ENCODE measurements at places on chromosomes 11 and 22.

GRCh38 chr11:40219401-40219800, 1240.1 kb downstream of the LRRC4C start:
- DNase-seq: no peak

- no peak for DNase-seq
Observed at GRCh38 chr11:85809191-85809590, 1.8 kb downstream of the SYTL2 start.

GRCh38 chr11:9605742-9606141, 32.3 kb downstream of the WEE1 start:
- DNase-seq: no peak

DNA sequence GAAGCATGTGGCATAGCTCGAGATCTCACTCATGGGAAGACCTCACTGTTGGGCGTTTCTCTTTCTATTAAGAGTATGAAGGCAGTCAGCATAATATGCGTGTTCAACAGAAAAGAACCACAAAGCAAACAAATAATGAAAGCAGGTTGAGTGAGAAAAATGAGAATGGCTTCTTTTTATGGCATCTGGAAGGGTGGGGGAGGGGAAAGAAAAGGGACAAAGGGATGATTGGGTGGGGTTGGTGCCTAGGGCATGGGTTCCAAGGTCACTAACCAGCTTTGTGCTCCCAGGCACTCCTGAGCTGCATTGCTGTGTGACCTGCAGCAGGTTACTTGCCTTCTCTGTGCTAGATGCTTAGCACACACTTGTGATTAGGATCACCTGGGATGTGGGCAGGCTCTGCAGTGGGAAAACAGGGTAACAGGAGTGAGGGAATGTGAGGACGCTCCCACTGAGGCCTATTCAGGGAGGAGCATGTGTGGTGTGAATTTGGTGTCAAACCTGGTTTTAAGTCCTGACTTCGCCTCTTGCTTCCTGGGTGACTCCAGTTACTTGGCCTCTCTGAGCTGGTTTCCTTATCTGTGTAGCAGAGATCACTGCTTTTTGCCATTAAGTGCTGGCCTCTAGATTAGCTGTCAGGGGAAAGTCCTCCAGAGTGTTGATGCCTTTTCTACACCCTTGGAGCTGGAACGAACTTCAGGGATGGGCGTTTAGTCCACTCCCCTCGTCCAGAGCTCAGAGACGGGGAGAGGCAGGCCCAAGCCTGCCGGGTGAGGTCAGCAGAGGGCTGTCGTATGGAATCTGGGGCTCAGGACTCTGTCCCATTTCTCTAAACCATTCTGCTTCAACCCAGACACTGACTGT, 74.8 kb downstream of the KIAA1671 start:
- no peak for DNase-seq

DNA sequence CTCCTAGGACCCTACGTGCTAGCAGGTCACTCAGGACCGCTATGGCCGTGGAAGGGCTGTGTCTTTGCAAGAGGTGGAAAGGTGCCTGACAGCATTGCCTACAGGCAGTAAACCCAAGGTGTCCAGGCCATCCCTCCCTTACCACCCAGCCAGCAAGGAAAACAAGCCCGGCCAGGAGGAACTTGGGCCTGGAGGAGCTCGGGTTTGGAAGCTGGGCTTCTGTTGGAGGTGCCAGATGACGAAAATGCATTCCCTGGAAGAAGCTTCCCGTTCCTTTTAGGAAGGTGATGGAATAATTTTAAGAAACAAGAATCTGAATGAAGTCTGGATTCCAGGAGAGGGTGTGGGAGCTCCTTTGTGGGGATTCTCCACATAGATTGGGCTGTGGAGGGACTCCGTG, 23.6 kb downstream of the FBLN1 start:
- no peak for DNase-seq

Data from kidney epithelial cell (primary cell).